ENCODE measurements at places on chromosomes 7 and 10.

GRCh38 chr7:118836933-118837332 lies 612.4 kb downstream of the ANKRD7 start:
- DNase-seq: no peak

- DNase-seq: no peak
Measured at GRCh38 chr7:30764030-30764975, 6.9 kb upstream of the MINDY4 start.

DNA sequence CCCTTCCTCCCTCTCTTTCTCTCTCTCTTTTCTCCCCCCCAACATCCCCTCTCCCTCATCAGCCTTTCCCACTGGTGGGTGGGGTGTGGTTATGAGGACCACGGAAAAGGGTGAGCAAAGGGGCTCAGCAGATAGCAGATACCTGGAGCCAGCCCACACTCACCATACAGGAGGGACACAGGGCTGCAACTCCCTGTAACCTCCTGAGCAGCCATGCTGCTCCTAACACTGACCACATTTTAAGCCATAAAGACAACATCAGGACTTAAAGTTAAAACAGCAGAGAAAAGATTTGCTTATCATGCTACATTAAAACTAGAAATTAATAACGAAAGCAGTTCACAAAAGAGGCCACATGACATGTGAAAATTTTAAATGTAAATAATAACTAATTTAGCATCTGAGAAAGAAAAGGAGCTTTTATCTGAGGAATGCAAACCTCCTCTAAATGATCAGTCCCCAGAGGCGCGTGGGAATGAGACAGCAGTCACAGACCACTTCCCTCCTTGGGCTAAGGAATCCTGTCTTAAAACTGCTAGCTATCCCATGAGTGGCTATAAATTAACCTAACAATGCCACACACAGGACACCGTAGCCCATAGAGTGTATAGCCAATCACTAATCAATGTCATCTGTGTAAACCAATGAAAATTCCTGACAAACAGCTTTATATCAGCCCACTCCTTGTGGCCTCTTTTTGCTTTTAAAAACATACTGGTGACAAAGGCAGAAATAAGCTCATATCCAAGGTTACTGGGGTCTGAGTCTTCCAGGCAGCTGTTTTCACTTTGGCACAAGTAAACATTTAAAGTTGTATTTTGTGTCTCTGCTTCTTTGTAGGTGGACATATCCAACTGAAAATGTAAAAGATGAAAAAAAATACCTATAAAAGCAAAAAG lies 33.3 kb downstream of the PKD1L1 start:
- DNase-seq: no peak

DNA sequence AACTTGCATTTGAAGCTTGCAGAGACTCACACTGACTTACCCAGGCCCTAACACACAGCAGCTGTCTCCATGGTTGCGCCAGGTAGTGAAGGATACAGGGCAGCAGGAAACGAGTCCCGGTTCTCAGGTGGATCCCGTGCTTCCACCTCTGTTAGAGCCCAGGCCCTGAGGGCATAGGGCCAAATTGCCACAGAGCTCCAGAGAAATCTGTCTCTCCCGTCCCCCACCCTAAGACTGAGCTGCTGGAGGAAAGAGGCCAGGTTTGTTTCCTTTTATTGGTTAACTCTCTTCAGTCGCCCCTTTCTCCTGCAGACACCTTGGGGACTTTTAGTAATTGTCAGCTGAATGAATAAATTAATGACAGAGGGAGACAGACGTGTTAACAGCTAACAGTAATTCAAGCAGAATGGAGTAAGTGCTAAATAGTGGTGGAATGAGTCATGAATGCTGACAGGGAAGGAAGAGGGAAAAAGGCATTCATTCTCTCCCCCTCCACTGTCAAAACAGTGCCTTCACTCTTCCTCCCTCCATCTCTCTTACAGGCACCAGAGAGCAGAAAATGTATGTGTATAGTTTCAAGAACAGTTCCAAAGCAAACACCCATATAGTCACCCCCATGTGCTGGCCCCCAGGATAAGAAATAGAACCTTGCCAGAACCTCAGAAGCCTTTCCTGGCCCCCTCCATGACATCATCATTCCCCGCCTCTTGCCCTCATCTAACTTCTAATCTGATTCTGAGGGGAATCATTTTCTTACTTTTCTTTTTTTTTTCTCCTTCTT lies 16.8 kb upstream of the DLG5 start:
- peak; percentile 35 for DNase-seq

DNA sequence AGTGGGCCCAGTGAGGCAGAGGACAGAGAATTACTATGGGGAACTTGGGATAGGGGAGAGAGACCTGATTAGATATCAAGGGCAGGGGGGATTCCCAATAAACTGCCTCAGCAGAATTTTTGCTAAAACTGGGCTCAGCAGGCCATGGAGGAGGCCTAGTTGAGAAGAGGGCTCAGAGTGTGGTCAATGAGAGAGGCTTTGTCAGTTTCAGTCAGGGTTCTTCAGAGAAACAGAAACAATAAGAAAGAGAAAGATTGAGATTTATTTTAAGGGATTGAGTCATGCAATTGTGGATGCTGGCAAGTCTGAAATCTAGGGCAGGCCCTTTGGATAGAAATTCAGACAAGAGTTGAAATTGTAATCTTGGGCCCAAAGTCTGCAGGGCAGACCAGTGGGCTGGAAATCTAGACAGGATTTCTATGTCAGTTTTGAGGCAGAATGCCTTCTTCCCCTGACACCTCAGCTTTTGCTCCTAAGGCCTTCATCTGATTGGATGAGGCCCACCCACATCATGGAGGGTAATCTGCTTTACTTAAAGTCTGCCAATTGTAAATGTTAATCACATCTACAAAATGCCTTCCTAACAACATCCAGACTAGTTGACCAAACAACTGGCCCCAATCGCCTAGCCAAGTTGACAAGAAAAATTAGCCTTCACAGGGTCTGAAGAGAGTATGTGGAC lies 33.5 kb upstream of the CCSER2 start:
- DNase-seq: no peak

DNA sequence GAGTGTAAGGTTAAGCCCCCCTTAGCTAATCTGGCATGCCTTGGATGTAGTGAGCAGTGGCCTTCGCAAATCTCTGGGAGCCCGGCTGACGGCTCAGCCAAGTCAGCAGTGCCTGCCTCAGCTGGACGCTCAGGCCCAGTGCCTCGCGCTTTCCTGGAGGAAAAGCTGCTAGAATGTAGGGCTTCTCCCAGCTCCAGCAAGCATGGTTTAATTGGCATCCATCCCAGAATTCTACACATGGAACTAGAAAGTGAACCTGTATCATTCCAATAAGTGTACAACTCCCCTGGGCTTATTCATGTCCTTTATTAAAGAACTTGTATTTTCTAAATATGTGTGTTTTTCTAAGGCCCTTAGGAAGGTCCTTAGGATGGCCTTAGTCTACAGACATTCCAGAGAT lies 287.8 kb upstream of the SHH start:
- no peak for DNase-seq

DNA sequence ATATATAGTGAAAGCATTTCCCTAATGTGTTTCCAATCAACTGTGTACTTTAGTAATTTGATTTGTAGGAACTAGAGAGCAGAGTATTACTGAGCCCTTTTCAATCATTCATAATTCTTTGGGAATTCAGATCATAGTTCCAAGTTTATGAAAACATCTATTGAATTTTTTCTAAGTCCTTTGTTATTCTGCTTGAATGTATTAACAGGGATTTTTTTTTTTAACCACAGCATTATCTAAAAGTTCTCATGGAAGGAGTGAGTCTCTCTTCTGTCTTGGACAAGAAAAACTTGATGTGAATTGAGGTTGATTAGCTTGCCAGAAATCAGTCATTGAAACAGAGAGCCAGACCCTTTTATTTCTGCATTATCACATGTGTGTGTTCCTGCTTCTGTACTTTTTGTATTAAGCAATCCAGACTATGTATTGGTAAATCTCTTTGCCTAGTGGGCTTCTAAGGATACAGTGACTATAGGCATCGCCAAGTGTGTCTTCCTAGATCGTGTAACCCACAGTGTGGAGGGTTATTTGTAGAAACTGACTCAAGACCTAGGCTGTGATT lies 59.9 kb downstream of the BMPER start:
- no peak for DNase-seq

GRCh38 chr10:129627442-129627841 lies 160.4 kb downstream of the MGMT start:
- DNase-seq: no peak

DNA sequence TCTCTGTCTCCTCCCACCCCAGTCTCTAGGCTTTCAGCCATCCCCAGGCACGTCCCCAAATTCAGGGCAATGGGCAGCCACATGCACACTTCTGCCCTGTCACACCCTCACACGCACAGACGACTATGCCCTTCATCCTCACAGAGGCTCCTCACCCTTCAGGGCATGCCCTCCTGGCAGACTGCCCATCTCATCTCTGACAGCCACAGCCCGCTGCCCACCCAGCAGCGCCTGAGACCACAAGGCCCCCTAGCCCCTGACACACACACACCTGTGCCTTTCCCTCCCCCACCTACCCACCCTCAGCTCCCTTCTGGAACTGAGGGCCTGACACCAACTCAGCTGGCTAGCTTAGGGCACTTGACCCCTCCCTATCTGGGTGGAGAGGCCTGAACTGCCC lies 23.0 kb upstream of the SLC29A3 start:
- DNase-seq: no peak

GRCh38 chr7:157475601-157476000 lies 138.8 kb downstream of the DNAJB6 start:
- no peak for DNase-seq

DNA sequence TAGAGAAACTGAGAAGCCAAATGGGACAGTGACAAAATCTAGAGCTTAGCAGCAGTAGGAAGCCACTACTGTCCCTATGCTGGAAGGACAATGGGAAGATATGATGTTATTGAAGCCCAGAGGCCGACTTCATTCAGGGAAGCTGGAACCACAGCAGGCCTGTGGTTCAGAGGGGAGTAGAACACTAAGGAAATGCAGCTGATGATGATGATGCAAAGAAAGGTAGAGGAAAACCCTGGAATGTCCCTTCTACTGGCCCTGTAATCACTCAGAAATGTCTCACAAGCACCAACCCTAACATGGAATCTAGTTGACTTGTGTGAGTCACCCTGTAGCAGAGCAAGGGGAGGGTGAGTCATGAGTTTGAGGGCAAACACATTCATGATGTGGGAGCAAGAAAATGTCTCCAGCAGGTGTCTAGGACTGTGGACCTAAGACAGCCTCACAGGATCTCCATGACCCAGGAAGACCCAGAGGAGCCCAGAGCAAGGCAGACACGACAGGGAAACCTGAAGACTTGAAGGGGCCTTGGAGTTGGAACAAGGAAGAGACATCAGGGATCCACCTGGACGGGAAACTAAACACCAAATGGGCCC lies 37.0 kb upstream of the LRRC17 start:
- DNase-seq: peak; percentile 11

GRCh38 chr7:74412603-74413002 lies 41.1 kb upstream of the GTF2IRD1 start:
- DNase-seq: no peak

All from NT2/D1 (cell line).